AG20443 (cell line): ENCODE measurements at places on chromosomes 11 and 22.

- peak; percentile 8 for DNase-seq
These were observed 8.1 kb upstream of the TOP3B start for GRCh38 chr22:21990445-21991303.

- DNase-seq, result peak; percentile 75
These were observed 212.6 kb upstream of the NAV2 start for GRCh38 chr11:19499999-19500398.

GRCh38 chr22:49533886-49534285 lies 293.8 kb downstream of the BRD1 start:
- no peak for DNase-seq

DNA sequence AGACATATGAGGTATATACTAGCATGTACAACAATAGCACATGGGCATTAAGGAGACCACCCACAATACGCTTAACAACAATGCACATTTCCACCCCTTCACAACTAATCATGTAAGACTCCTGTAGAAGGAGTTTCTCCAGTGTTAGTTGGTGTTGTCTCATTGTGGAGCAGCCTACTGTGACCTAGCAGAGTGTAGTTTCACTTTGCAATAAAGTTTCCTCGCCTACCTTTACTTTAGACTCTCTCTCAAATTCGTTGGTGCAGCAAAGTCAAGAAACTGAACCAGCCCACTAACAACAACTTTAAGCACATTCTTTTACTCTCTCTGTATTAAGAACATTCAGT lies 863.6 kb downstream of the FAM181B start:
- no peak for DNase-seq

DNA sequence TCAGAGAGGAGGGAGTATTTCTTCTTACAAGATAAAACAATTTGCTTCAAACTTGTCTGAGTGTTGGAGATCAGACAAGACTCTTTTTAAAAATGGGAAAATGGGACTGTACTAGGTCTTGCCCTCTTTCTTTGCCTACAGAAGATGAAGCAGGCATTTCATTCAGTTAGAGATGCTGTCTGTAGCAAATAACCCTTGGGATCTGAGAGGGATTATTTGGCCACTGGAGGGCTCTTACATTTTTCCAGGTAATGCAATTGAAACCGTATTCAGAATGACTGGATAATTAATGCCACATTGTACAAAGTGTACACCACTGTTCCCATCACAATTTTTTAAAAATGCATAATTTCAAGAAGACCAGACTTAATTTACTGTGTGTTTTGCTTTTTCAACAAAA lies 258.5 kb upstream of the KIRREL3 start:
- no peak for DNase-seq

DNA sequence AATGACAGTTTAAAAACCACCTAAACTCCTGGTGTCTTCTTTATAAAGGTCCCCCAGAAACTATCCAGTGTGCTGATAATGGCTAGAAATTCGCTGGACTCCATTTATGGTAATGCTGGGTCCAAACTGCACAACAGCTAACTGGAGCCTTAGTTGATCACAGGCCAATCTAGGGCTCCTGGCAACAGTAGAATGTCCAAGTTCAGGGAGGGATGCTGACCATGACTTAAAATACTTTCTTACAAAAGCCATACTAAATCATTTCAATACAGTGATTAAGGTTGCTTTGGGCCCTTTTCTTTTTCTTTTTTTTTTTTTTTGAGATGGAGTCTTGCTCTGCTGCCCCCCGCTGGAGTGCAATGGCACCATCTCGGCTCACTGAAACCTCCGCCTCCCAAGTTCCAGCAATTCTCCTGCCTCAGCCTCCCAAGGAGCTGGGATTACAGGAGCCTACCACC lies 14.5 kb upstream of the GAB2 start:
- DNase-seq, result peak; percentile 11
